ENCODE measurements at places on chromosomes 13 and 19.

GRCh38 chr13:38628554-38628953 lies 58.3 kb upstream of the FREM2 start:
- no peak for DNase-seq

- DNase-seq, result no peak
These were observed 14.7 kb upstream of the USP12 start for GRCh38 chr13:27186295-27186694.

DNA sequence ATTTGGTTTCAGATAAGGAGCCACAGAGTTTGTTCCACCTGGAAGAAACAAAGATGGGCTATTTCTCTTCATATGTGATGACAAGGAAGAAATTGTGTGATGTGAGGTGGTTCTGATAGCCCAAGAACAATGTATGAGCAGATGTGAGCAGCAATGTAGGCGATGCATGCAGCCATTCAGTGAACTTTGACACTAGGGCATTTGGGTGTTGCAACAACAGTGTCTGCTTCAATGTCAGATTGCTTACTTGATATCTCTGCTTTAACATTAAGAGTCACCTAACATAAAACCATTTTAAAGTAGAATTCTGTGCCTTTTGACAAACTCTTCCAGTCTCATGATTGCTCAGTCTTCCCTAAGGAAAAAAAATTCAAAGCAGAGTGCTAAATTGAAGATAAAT lies 865.4 kb downstream of the SLITRK6 start:
- no peak for DNase-seq

DNA sequence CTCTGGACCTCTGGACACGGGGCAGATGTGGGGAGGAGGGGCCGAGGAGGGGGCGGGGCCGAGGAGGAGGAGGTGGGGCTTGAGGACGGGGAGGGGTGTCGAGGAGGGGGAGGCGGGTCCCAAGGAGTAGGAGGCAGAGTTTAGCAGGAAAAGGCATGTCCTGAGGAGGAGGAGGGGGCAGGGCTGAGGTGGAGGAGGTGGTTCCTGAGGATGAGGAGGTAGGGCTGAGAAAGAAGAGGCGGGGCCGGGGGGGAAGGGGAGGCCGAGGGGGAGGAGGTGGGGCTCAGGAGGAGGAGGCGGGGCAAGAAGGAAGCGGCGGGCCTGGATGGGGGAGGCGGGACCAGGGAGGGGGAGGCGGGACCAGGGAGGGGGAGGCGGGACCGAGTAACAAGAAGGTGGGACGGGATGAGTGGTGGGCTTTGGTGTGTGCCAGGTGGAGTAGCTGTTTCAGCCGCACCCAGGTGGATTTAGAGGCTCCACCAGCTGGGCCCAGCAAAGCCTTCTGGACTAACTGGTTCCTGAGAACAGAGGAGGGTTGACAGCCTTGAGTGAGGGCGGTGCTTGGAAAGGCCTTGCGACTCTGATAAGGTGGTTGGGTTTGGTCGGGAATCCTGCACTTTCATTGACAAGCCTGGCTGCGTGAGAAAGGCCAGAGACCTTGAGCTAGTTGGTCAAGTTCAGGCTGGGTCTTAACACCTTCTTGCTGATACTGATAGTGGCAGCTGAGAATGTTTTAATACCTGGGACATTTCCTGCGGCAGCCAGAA lies 7.7 kb downstream of the TECR start:
- no peak for DNase-seq

- DNase-seq, result no peak
These were observed 58.7 kb upstream of the ALOX5AP start for GRCh38 chr13:30676672-30677071.

DNA sequence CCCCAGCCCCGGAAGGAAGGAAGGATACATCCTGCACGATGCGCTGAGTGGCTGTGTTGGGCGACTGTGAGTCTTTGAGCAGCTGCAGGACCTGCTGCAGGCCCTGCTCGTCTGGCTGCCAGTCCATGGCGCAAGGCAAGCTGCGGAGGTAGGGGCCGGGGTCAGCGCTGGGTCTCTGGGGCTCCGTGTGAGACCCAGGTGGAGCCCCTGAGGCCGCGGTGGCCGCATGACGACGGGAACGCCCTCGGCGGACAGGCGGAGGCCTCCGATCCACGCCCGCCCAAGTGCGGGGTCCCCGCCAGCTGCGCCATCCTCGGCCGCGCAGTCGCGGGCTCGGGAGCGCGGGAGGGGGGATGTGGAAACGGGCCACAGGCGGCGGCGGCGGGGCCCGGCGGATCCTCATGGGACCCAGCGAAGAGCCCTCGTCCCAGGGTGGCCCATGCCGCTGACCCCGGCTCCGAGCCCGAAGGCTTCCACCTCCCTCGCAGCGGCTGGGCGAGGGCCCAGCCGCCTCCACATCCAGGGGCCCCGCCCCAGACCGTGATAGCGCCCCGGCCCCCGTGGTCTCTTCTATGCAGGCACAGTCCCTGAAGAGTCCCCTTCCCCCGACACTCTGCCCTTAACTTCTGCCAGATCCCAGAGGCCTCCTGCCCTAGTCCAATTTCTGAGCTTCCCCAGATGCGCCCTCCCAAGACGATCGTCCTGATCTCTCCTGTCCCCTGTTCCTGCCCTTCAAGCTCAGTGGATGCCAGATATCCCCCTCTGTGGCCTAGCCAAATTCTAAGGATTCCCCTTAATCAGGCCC lies 2.7 kb downstream of the TNPO2 start:
- no peak for DNase-seq
